ENCODE measurements at places on chromosomes 2 and 18.

DNA sequence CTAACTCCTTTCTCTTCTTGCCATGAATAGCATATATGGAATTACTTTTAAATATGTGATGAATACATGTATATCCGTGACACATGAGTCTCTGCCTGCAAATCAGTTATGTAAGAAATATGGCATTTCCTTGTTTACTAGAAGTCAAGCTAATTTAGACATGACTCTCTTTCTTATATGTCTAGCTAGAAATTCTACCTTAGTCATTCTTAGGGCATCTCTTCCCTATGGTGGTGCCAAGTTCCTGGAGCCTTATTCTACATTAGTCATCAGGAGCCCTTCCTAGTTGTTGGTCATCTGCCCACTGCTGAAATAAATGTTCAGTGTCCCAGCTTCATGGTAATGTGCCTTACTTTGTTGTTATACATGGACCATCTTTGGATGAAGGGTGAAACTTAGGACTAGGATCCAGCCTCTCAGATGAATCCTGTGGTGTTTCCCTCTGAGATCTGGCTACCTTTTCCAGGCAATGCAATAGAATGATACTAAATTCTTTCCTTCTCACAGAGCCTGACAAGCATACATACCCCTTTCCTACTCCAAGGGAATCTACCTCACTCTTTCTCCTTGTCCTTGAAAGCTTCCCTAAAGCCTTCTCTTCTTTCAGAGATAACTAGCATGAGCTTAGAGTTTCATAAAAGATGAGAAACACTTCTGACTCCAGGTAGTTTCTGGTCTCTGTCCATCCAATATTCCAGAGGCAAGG, 415.3 kb upstream of the VWC2L start:
- DNase-seq = peak; percentile 94

DNA sequence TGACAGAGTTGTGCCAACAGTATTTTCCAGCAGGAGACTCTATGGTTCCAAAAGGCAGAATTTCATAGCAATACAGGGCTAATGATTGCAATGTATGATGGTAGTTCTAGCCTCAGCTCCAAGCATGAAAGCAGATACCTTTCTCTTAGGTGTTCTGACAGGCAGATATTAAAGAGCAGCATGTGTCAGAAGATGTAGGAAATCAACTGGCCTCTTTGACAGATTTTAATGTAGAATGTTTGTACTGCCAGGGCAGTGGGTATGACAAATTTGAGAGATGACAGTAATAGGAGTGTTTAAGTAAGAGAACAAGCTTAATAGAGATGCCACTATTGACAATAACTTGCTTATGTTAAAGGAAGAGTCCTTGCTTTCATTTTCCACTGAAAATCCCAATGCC, 21.5 kb upstream of the VWC2L start:
- no peak for DNase-seq

DNA sequence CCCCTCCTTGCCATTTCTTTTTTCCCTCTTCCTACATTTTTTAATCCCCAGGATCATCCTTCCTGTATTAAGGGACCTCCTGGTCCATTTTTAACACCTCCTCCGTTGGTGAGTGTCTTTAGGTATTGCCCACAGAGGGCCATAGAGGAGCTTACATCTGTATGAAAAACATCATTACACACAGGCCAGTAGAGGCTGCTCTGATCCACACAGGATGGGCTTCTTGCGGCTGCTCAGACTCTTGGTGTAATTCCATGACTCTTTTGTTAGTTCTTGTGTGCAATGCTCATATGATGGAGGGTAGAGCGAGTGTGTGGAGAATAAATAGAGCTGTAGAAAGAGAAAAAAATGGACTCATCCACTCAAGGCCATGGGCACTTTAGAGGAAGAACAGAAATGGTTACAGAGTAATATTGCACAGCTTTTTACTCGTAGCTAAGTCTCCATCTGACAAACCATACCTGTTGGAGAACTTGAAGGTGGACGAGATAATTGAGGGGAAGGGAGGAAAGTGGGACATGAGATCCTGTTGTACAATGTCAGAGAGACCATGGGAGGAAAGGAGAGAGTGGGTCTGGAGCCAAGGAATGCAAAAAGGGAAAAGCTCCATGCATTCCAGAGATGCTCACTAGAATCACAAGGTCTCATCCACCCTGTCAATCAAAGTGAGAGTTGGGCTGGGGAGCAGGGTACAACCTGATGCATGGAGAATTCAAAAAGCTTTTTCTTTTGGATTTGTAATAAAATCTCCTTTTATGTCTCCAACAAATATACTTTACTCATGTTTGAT, 129.7 kb upstream of the TNP1 start:
- DNase-seq = no peak

DNA sequence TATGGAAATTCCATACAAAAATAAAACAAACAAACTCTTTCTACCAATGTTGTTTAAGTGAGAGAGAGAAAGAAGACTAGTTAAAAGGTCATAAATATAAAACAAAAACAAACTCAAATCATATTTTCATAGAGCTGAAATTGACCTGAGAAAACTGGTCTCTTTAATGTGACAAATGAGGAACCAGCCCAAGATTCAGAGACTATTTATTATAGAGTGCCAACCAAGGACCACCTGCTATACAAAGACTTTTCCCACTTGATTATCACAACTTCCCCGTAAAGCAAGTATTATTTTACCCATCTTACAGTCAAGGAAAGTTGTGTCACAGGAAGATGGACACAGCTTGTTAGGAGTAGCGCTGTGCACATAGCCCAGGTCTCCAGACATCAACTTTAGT, 13.3 kb downstream of the ANKRD44 start:
- no peak for DNase-seq

- no peak for DNase-seq
These were observed 126.4 kb downstream of the CACNB4 start for GRCh38 chr2:151972241-151973012.

DNA sequence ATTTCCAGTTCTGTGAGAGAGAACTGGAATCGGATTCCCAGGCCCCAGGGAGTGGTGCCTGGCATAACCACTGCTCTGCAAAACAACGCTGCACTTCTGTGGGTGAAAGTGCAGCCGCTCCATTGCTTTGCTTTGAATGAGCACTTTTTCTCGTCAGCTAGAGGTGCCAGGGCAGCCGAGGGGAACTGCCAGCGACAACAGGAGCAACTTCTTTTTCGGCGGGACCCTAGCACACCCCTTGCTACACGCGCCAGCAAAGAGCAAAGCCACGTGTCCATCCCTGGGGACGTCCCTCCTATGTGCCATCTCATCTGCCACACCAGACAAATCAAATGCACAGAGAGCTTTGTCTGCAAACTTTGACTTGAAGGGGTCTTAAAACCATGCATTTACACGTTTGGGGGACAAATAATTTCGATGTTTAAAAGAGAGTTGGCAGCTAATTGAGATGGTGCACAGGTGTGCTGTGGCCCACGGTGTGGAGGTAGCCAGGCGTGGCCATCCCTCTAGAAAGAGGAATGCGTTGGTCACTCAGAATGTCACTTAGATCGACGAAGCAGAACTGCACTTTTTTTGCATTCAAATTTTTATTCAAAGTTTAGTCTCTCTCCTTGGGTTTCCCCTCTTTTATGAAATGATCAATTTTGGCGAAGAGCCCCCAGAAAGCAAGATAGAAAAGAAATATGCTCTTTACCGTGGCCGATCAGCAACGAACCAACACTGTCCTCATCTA, 151.8 kb downstream of the MBP start:
- DNase-seq = no peak

DNA sequence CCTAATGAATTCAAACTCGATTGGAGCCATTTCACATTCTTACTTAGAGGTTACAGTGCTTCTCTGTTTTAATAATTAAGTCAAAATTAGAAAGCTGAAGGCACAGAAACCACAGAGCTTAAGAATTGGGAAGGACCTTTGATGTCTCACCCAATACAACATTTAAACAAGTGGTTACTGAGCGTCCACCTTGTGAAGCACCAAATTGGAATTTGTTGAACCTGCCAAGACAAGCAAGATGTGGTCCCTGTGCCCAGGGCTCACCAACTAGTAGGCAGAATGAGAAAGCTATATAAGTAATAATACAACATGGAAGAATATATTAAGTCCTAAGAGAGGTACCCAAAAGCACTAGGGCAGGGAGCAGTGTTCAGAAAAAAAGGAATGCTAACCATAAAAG, 64.5 kb upstream of the NPAS2 start:
- DNase-seq = peak; percentile 52

DNA sequence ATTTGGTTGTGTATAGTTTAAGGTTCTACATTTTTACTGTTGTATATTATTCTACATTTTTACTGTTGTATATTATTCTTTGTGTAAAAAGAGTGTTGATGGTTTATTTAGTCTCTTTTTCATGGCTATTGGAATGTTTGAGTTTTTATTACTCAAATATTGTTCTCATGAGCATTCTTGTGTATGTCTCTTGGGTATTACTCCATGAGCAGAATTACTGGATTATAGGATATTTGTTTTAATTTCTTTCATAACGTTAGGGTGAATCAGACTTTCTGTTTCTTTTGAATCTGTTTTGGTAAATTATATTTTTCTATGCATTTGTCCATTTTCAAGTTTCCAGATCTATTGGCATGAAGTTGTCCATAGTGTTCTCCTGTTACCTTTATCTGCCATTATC, 111.6 kb downstream of the DYNAP start:
- no peak for DNase-seq

DNA sequence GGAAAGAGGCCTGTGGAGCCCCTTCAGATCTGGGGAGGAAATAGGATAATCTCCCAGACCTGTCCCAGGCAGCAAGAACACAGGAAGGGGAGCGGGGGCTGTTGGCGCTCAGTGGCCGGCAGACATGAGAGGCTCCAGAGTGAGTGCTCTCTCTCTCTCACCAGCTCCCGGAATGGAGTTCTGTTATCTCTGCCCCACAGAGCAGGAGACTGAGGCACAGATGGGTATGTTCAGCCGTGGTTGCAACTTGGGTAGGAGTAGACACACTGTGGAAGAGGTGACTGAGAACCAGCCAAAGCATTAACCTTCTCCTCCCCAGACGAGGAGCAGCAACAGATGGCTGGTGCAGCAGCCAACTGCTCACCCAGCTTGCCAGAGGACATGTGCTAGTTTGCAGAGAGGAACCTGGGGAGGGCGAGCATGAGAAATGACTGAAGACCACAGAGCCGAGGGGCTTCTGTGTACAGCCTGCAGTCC, 82.0 kb downstream of the NRP2 start:
- no peak for DNase-seq

DNA sequence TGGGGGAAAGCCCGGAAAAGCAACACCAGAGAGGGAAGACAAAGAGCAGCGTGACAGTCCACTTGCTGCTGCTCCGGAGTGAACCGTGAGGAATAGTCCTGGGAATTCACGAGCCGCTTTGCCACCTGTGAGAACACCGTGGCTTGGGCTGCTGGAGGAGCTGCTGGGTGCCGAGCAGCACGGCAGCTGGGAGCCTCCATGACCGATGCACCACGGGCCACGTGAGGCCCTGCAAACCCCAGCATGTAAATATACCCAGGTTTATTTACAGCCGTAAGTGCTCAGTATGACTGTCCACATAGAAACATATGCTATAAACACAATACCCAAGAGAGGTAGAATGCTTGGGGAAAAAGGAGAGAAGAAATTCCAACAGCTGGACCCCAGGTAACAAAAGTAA, 65.1 kb downstream of the SMIM21 start:
- no peak for DNase-seq

DNA sequence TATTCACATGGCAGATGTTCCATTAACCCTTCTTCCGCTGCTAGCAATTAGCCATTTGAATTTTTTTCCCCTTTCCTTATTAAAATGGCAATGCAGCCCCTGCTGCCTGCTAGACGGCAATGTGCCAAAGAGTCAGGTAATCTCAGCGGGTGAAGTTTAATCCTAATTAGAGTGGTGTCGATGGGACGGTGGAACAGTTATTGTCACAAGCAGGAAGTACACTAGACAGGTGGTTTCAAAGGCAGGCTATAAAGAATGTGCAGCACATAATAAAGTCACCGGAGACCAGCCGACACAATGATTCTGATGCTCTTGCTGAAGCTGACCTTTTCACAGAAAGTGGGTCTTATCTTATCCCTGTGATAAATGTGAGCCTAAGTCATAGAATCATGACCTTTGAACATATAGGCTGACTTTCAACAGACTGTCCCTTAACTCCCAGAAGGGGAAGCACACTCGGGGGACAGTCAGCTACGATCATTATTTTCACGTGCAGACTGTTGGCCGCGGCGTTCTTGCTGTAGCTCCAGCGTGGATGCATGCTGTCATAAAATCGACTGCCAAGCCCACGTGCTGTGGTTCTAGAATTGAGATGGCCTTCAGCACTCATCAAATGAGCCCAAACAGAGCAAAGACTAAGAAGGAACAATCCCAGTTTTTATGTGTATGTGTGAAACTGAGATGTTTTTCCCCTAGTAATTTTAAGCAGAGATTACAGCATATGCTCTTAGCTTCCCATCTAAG, 926.2 kb upstream of the SOX11 start:
- no peak for DNase-seq

- DNase-seq = no peak
These were observed 150.2 kb downstream of the TTC32 start for GRCh38 chr2:19751631-19752030.

DNA sequence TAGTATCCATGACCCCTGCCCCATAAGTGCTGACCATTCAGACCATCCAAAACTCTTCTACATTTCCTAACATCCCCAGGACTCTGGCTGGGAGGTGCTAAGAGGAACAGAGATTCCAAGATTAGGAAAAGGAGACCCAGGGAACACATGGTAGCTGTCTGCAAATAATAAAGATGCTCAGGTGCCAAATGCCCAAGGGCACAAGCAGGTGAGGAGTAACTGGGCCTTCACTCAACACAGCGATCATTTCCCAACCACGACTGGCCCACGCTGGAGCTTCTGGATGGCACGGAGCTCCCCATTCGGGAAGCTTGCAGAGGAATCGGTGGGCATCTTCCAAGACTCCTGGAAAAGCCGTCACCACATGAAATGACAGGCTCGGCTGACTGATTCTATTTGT, 255.9 kb upstream of the SMIM21 start:
- no peak for DNase-seq

DNA sequence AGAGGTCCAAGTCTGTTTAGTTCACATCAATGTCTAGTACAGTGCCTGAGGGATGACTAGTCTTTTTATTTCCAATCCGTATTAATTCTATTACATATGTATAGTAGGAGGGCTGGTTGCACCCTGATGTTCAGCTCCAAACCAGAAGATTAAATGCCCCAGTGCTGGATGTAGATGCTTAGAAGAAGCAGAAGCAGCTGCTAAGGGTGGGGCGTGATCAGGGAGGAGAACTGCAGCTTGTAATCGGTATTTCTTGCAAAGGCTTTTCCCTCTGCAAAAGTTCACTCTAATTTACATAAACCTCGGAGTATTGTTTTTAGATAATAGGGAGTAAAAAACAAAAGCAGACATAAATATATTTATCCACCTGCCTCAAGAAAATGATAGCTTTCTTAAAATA, 145.3 kb upstream of the ITGA4 start:
- no peak for DNase-seq

DNA sequence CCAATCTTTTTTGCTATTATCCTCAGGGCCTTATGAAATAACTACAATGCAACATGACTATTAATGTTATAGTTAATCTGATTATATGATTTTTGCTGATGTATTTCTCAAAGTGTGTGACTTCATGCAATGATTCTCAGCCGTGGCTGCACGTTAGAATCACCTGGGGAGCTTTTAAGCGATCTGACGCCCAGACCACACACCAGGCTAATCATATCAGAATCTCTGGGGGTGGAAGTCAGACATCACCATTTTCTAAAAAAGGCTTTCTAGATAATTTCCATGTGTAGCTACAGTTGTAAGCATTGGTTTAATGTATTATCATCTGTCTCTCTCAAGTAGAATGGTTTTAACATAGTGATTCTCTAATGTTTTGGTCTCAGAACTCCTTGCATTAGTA, 5.5 kb upstream of the QPCT start:
- DNase-seq = no peak

GRCh38 chr18:79819064-79819967, 21.6 kb downstream of the KCNG2 start:
- DNase-seq = no peak
